Left forelimb (tissue), 1 donor: ENCODE measurements at places on chromosomes 1 and 21.

GRCh38 chr1:109229531-109230127 is 15.9 kb downstream of the SARS1 start:
- no peak for DNase-seq

DNA sequence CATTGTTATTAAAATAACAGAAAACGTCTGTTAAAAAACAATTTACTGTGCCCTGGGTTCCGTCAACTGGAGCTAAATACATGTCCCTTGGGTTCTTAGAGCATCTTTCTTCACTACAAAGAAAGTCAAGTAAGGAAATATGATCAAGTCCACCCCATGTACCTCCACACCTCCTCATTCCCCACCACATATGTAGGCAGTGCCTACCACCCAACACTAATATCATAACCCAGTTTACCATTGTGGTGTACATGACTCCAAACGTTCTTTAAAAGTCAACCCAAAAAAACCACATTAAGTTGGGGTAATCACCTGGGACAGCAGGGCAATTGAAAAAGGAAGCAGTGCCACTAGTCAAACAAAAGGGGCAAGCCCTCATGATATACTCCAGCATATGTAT is 7.8 kb upstream of the LRRC52 start:
- no peak for DNase-seq

GRCh38 chr1:195617106-195617505 is 991.1 kb downstream of the KCNT2 start:
- DNase-seq, result no peak

DNA sequence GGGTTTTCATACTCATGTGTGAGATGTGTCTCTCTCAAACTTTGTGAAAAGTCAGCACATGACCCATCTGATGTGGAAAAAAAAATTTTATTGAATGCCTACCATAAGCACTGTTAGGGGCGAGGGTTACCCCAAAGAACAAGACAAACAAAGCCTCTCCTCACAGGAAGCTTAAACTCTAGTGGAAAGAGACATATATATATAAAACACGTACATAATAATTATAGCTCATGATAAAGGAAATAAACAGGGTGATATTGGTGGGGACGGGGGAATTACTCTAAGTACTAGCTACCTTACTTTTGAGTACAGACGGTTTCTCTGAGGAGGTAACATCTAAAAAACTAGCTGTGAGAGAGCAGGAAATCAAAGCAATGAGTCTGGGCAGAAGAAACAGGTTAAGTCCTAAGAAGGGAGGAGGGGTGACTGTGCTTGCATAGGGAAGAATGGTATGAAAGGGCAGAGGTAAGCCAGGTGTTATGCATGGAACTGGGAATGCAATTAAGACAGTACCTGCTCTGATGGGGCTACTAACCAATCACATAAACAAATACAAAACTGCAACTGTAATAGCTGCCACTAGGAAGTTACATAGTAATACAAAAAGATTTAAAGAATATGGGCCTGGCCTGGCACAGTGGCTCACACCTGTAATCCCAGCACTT is 4.5 kb downstream of the LIN9 start:
- no peak for DNase-seq

GRCh38 chr1:7896994-7897393 is 43.6 kb downstream of the TNFRSF9 start:
- DNase-seq, result no peak

DNA sequence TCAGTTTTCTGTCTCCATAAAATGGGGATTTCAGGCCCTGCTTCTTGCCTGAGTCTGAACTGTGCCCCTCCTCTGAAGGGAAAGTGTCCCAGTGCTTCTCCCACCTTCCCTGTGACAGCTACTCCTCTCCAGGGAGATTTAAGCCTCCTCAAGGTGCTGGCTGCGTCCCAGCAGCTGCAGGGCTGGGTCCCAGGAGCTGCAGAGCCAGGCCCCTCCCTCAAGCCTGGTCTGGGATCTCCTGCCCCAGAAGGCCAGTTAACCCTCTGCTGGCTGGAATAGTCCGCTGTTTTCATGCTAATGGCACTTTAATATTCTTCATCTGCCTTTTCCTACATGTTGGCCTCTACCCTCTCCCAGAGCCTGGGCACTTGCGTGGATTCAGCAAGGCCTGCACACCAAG is 99.0 kb downstream of the PLXNA2 start:
- DNase-seq, result no peak

DNA sequence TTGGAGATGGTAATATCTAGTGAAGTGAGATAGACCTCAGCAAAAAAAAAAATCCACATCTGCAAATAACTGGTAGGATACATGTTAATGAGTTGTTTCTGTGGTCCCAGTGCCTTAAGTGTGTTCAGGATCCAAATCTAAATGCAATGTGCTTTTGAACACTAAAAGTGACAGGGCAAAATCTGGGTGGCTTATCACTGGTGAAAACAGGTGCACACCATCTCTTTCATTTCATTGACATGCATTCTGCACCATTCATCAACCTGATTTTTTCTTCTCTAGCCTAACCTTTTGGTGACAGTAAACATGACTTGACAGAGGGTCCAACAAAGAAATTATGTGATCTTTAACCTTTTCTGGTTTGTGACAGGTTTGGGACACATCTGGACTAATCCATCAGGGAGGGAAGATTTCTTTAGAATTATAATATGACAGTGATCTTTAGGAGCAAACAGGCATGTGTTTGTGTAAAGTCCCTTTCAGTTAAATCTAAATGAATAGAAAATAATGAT is 201.6 kb upstream of the NEGR1 start:
- no peak for DNase-seq

DNA sequence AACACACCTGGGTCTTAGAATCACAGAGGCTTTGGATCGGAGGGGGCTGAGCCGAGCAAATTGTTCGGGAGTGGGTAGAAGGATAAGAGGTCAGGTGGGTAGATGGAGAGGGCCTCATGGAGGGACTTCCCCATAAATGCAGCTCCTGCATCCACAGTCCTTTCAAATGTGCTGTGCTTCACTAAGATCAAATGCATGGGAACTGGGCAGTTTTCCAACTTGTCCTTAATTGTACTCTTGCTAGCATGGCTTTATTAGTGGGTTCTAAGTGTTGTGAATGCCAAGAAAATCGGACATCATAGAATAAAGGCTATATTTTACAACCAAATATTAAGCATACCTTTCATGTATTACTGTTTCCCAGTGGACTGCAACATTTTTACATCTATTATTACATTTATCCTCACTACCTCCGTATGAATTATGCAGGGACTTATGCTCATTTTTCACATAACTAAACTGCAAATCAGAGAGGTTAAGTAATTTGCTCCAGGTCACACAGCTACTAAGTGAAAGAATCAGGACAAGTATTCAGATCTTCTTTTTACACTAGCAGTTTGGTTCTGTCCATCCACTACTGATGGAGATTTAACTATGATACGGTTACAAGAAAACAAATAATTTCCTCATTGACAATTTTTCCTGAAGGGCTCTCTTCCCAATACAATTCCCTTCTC is 174.5 kb upstream of the RUNX1 start:
- no peak for DNase-seq

GRCh38 chr1:119799599-119800177 is 11.6 kb downstream of the REG4 start:
- DNase-seq, result no peak

DNA sequence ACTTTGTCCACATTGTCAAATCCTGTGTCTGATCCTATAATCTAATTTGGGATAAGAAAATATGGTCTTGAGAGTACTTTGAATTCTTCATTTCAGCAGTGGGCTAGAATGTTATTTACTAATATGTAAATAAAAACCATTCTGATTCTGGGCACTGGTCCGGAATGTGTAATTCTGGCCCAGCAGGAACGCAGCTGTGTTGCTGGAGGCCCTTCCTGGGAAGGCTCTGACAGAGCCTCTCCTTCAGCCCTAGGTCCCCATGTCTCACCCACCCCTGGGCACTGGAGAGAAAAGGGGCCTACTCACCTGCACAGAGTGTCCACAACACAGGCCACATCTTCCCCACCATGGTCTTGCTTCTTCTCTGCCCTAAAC is 251 bp downstream of the GPA33 start:
- no peak for DNase-seq
